Femur (tissue), 1 donor: ENCODE measurements at places on chromosomes 6 and 20.
A peak's percentile ranks its signal among the peaks of the same experiment; 100 is the strongest.

- no peak for DNase-seq
These were observed 211.9 kb upstream of the RNF24 start for GRCh38 chr20:4227085-4227821.

- no peak for DNase-seq
These were observed 1.1 kb downstream of the CD164 start for GRCh38 chr6:109381061-109381746.

- peak; percentile 70 for DNase-seq
These were observed 257.6 kb downstream of the LAMA2 start for GRCh38 chr6:129140526-129140925.

- DNase-seq = no peak
These were observed 191.2 kb upstream of the RREB1 start for GRCh38 chr6:6916598-6916997.

DNA sequence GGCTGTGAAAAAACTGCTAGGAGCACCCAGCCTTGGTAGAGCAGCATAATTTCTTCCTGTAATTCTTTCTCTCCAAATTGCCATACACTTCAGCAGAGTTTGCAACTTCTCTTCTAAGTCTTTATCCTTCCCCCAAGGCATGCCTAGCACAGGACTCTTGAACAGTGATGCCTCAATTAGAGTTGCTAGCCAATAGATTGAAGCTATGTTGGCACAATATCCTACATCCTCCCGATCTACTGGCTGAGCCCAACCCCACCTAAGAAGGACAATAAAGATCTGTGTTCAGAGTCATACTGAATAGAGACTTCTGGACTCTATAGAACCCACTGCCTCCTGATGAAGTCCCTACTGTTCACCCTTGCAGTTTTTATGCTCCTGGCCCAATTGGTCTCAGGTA lies at the start of gene DEFB126:
DEFB126 (plus strand) TSS at position 301 of the 400 bp plus-strand sequence; CDS start at position 340, 39 bp downstream.
- DNase-seq = no peak

GRCh38 chr20:49712996-49713752 lies 504 bp downstream of the B4GALT5 start:
- DNase-seq = peak; percentile 58

GRCh38 chr6:11833626-11834592 lies 55.3 kb upstream of the ADTRP start:
- no peak for DNase-seq

DNA sequence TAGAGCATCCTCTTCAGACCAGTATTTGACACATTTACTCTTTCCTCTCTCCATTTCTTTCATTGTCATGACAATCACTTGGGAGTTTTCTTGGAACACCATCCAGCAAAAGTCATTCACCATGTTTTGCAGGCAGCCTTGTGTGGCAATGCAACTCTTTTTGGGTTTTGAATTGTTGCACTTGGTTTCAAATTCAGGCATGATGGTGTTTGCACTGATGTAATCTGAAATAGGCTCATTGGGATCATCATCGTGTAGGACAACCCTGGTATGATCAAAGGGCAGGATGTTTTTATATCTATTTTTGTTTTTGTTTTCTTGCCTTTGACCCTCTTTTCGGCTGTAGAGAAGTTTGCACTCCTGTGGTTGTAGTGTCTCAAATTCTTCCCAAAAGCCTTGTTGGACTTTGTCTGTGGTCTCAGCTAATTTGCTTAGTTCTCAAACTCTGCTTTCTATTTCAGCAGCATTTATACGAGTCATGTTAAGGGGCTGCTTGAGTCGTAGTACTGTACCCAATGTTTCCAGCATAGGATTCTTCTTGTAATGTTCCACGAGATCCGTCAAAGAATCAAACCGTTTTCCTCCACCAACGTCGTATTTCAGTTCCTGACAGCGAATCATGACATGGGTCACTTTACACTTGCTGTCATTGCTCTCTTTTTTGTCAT lies 160.8 kb upstream of the TNFAIP3 start:
- no peak for DNase-seq

DNA sequence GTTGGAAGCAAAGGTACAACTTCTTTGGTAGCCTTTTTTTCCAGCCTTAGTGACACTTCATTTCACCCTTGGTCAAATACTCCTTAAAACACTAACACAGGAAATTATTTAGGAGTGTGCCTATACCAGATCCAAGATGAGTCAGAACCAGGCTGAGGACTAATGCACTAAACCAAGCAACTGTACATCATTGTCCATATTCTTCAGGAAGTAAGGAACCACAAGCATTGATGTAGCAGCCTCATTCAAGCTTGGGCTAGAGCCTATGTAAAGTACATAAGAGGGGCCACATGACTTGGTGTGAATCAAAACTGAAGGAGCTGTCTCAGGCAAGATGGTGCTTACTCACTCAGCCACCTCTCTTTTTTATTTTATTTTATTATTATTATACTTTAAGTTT lies 20.7 kb upstream of the ADGB start:
- DNase-seq = no peak

DNA sequence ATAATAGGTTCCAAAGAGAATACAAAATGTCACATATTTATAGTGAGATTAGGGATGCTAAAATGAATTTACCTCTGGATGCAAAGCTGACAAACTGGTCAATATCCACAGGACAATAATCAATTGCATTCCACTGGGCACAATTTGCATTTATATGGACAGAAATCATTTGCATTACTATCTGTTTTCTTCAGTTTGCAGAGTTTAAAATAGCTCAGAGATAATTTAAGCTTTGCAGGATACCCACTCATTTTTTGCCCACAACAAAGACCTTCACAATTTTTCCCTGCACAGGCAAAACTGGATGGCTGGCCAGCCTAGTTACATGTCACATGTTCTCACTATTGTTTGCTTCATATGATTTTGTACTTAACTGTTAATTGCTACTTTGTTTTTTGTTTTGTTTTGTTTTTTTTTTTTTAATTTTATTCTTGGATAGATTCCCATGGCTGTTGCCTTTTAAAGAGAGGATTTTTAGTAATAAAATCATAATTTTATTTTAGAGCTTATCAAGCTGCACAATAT lies 483.5 kb downstream of the UTRN start:
- DNase-seq = no peak

DNA sequence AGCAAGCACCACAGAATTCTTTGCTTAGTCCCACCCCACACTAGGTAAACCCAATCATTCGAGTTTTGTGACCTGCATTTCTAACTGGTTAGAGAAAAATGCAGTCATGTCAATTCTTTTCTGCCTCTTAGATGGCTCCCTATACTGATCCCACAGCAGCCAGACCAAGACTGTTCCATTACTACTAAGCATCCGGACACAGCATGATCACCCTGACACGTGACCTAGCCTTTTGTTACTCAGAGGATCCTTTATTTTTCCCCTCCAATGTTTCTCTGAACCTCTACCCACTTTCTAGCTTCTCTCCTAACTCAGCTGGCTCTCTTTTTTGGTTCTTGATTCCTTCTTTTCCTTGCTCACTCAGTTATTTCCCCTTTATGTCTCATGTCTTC lies 87.9 kb downstream of the PDE10A start:
- no peak for DNase-seq

GRCh38 chr6:3913958-3914337 lies 64.8 kb downstream of the FAM50B start:
- no peak for DNase-seq

GRCh38 chr6:117494283-117494682 lies 11.8 kb downstream of the DCBLD1 start:
- DNase-seq = no peak

GRCh38 chr20:33790566-33790965 lies 20.6 kb upstream of the CHMP4B start:
- no peak for DNase-seq

- DNase-seq = no peak
These were observed 793.6 kb downstream of the TFAP2A start for GRCh38 chr6:9621276-9621675.

DNA sequence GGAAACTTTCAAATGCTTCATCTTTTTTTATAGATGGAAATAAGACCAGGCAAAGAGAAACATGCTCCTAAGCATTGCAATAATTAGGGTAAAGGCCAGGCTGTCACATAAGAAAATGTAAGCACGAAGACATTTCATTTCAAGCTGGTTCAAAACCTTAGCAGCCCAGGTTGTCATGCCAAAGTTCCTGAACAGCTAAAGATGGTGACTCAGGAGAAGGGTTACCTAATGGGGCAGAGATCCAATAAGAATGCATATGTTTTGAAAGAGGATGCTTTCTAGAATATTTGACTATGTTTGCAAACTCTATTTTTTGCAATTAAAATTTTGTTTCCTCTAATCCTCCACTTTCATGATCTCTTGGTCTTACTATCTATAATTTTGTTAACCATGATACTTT lies 65.6 kb upstream of the PHACTR2 start:
- no peak for DNase-seq

DNA sequence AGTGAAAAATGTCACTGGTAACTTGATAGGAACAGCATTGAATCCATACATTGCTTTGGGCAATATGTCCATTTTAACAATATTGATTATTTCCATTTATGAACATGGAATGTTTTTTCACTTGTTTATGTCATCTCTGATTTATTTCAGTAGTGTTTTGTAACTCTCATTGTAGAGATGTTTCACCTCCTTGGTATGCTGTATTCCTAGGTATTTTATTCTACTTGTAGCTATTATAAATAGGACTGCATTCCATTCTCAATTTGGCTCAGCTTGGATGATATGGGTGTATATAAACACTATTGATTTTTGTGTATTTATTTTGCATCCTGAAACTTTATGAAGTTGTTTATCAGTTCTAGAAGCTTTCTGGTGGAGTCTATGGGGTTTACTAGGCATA lies 730.3 kb downstream of the DOK5 start:
- no peak for DNase-seq

- peak; percentile 21 for DNase-seq
These were observed 30.2 kb downstream of the PSMG4 start for GRCh38 chr6:3288711-3289663.

DNA sequence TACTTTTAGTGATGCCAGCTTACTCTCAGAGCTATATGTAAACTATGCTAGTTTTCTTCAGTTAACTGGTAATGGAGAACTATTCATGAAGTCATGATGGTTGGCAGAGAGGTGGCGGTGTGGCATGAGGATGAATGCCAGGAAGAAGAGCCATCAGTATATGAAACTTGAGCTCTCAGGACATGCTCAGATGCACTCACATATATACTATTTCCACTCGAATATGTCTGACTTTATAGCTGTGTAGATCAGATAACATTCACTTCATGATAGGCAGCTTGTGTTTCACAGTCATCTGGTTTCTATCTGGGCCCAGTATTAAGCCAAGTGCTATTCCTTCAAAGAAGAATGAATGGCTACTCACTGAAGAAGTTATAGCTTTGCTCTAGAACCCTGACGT lies 46.2 kb upstream of the CEP85L start:
- DNase-seq = no peak

GRCh38 chr6:4153514-4153985 lies 18.2 kb upstream of the ECI2 start:
- no peak for DNase-seq

GRCh38 chr20:18066421-18067333 lies 9.0 kb upstream of the OVOL2 start:
- DNase-seq = no peak

- no peak for DNase-seq
These were observed 34.9 kb downstream of the ESF1 start for GRCh38 chr20:13749811-13750210.

DNA sequence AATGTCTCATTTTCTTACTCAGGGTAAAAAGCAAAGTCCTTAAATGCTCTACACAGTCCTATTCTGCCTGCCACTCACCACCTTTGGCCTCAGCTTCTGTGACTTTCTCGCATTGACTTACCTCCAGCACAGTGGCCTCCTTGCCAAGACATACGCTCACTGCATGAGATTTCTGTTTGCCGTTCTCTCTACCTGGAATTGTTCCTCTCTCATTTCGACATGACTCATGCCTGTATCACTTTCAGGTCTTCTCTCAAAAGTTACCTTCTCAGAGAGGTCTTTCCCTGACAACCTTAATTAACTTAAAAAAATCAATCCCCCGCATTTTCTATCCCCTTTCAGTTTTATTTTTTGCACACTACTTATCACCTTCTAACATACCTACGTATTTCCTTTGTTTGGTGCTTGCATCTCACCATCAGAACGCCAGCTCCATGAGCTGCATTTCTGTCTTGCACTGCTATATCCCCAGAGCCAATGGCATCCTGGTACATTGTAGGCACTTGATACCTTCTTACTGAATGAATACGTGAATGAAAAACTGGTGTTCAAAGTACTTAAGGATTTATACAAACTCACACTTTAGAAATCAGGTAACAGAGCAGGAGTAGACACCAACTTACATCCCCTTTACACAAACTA lies 24.5 kb downstream of the TENT5A start:
- DNase-seq = no peak

GRCh38 chr6:10404107-10404798 lies 10.6 kb downstream of the TFAP2A start:
- DNase-seq = peak; percentile 95

DNA sequence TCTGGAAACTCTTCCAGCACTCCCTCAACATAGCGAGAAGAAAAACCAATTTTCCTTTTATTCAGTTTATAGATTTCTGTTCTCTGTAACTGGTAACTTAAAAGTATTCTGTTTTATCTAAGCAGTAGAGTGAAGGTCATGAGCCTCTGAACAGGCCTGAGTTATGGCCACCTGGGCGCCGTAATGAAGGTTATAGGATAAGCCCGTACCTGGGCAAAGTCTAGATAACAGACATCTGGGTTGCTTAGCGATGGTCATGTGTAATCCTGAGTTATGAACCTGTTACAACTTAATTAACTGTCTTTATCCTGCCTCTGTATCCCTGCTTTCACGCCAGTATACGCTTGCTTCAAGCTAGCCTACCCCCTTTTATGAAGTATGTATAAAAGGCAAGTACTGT lies 13.0 kb upstream of the FAM217A start:
- no peak for DNase-seq

- DNase-seq = no peak
These were observed 268.8 kb downstream of the ARID1B start for GRCh38 chr6:157045831-157046454.
